Activated naive CD4-positive, alpha-beta T cell treated with anti-CD3 and anti-CD28 coated beads for 36 hours (primary cell): ENCODE measurements at places on chromosomes 1 and 21. TPM values are rescaled to one million over a fixed set of nuclear protein-coding genes. Genes with fewer than 3 reads are reported as not detected.

DNA sequence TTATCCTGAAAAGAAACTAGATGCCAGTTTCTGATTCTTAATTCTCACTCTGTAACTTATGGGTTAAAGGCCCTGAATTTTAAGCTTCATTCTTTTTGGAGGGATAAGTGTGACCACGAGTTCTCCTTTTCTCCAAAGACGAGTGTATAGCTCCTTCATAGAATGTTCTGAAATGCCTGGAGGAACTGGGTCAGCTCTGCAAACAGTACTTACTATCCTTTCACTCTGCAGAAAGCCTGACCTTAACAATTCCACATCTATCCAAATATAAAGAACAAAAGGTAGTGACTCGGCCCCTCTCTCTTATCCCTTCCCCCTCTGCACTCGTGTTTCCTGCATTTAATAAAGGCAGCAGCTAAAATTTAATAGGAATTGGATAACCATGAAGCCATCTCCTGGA lies 150.5 kb downstream of the LYPLAL1 start:
- peaks cover 9% of the 10 kb centered on the region for H3K4me1 ChIP-seq
- H3K27me3 ChIP-seq = peaks cover 4% of the 10 kb centered on the region
- peaks cover 8% of the 10 kb centered on the region for H3K36me3 ChIP-seq
- no peak for DNase-seq
- H3K27ac ChIP-seq = no peak overlapping the region

Gene LEFTY2
- not detected for total RNA-seq

GRCh38 chr1:38014171-38014570 lies 1.6 kb downstream of the UTP11 start:
- peaks cover 51% of the 10 kb centered on the region for H3K4me1 ChIP-seq
- DNase-seq = no peak
- H3K27ac ChIP-seq = no peak overlapping the region
- peak overlapping the region; percentile 98 for H3K4me3 ChIP-seq
- no peaks in the 10 kb centered on the region for H3K27me3 ChIP-seq

DNA sequence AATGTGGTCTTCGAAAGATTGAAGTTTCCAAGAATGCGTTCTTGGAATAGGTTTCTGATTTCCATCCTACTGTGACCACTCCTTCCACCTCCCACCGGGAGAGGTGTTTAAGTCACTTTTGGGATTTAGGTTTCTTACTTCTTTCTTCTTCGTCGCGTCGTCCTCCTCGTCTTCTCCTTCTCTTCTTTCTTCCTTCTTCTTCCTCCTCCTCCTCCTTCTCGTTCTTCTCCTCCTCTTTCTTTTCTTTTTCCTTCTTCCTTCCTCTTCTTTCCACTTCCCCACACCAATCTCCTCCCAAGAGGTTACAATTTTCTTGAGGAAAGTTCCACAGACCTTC lies 2.1 kb downstream of the CACHD1 start:
- no peak overlapping the region for H3K27ac ChIP-seq
- H3K27me3 ChIP-seq = peaks cover 27% of the 10 kb centered on the region
- peak overlapping the region; percentile 78 for H3K4me3 ChIP-seq
- no peak for DNase-seq

Gene HES5
- total RNA-seq = not detected

GRCh38 chr1:206690516-206690915 lies 5.8 kb downstream of the MAPKAPK2 start:
- no peak for DNase-seq
- no peaks in the 10 kb centered on the region for H3K27me3 ChIP-seq
- no peak overlapping the region for H3K27ac ChIP-seq
- H3K36me3 ChIP-seq = peaks cover 5% of the 10 kb centered on the region
- H3K4me3 ChIP-seq = no peak overlapping the region
- H3K4me1 ChIP-seq = peaks cover 57% of the 10 kb centered on the region

- H3K27me3 ChIP-seq = no peaks in the 10 kb centered on the region
- H3K36me3 ChIP-seq = no peaks in the 10 kb centered on the region
- H3K4me3 ChIP-seq = no peak overlapping the region
- peak overlapping the region; percentile 57 for H3K27ac ChIP-seq
These were observed 39.6 kb downstream of the RSPH1 start for GRCh38 chr21:42456457-42456856.

DNA sequence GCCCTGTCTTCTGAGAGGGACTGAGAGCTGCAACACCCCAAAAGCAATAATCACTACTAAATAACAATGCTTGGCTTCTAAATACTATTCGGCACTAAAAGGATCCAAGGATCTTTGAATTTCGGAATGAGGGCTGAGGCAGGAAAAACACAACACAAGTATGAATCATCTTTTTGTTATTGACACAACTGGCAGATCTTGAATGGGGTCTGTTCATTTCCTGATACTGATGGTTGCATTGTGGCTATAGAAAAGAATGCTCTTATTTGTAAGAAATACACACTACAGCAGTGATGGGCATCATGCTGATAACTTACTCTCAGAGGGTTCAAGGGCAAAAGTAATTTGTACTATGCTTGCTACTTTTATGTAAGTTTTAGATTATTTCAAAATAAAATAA lies 149.2 kb upstream of the PLD5 start:
- H3K36me3 ChIP-seq = no peaks in the 10 kb centered on the region
- no peaks in the 10 kb centered on the region for H3K4me1 ChIP-seq
- no peak overlapping the region for H3K27ac ChIP-seq
- no peaks in the 10 kb centered on the region for H3K27me3 ChIP-seq
- DNase-seq = no peak

DNA sequence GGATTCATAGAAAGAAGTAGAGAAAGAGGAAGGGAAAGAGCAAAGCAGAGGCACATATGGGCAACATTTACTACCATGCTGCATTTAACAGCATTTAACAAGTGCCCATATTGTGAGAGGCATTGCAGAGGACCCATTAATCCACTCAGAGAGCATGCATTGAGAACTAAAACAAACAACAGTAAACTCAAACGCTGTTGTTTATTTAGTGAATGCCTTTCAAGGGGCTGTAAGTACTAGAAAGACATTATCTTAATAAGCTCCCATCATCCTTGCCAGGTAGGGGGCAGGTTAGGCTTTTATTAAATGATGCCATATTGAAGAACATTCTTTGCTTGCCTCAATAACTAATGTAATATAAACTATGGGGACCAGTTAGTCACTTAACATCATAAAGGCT lies 254.3 kb upstream of the DAB1 start:
- no peak overlapping the region for H3K27ac ChIP-seq
- no peak overlapping the region for H3K4me3 ChIP-seq
- H3K36me3 ChIP-seq = no peaks in the 10 kb centered on the region
- no peak for DNase-seq
- no peaks in the 10 kb centered on the region for H3K4me1 ChIP-seq
- H3K27me3 ChIP-seq = peaks cover 7% of the 10 kb centered on the region

GRCh38 chr1:16120940-16121410 lies 34.9 kb downstream of the EPHA2 start:
- H3K27me3 ChIP-seq = no peaks in the 10 kb centered on the region
- no peak for DNase-seq
- no peak overlapping the region for H3K4me3 ChIP-seq
- peaks cover 8% of the 10 kb centered on the region for H3K4me1 ChIP-seq
- no peaks in the 10 kb centered on the region for H3K36me3 ChIP-seq

Gene NUDT4B
- not detected for total RNA-seq

Gene APCS
- total RNA-seq = not detected

- H3K36me3 ChIP-seq = no peaks in the 10 kb centered on the region
- H3K27me3 ChIP-seq = peaks cover 72% of the 10 kb centered on the region
- H3K27ac ChIP-seq = no peak overlapping the region
- peak; percentile 8 for DNase-seq
- H3K4me3 ChIP-seq = peak overlapping the region; percentile 67
These were observed 1.1 kb upstream of the ADAMTS1 start for GRCh38 chr21:26846036-26846931.

- H3K36me3 ChIP-seq = no peaks in the 10 kb centered on the region
- no peak for DNase-seq
- peaks cover 13% of the 10 kb centered on the region for H3K27me3 ChIP-seq
- H3K4me1 ChIP-seq = no peaks in the 10 kb centered on the region
These were observed 46.6 kb upstream of the RGS2 start for GRCh38 chr1:192762265-192762664.

- H3K27ac ChIP-seq = no peak overlapping the region
- no peaks in the 10 kb centered on the region for H3K36me3 ChIP-seq
- H3K27me3 ChIP-seq = peaks cover 38% of the 10 kb centered on the region
These were observed 98.1 kb downstream of the PLPP3 start for GRCh38 chr1:56481140-56481694.

Gene UQCRHL
- total RNA-seq = 1.7 TPM

DNA sequence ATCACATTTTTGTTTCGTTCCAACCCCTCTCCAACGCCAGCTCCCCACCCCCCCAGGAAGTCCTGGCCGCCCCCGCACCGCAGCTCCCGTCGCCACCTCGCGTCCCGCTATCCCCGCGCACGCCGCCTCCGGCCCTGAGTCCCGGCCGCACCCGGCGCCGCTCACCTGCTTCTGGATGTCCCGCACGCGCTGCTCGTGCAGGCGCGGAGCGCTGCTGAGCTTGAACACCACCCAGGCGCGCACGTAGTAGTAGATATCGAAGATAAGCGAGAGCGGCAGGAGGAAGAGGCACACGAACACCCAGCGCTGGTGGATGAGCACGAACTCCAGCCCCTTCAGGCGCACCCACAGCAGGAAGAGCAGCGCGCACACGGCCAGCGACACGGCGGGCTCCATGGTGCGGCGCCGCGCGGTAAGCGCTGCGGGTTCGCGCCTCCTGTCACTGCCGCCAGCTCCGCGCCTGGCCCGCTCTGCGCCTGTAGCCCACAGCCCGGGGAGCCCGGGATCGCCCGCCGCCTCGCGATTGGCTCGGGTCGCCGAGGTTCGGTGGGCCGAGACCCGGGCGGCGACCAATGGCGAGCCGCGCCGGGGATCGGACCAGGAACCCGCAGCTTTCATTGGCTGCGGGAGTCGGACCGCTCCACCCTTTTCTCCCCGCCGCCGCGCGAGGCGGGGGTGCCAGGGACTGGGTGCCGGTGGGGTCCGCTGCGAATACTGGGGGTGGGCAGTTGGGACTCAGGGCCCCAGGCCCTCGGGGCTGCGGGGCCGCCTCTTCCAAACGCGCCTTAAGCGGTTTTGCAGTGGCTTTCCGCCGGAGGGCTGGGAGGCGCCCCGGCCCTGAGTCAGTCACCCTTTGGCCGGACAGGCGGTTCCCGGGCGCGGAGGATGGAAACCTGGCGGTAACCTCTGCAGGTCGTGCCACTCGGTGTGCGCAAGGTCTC lies at the start of gene DHCR24:
Gene DHCR24 (minus strand): TSS at position 472 of the 941 bp plus-strand sequence. CDS start 76 bp downstream, at position 396.
- peak within 1 kb of the TSS; percentile 93 for H3K4me3 ChIP-seq
- H3K36me3 ChIP-seq = peaks cover 21% of the 10 kb centered on the region
- H3K27ac ChIP-seq = peak within 1 kb of the TSS; percentile 80
- peak; percentile 75 for DNase-seq

GRCh38 chr1:55212349-55213150 lies 2.6 kb downstream of the USP24 start:
- peak overlapping the region; percentile 93 for H3K27ac ChIP-seq
- H3K27me3 ChIP-seq = no peaks in the 10 kb centered on the region
- DNase-seq = peak; percentile 30
- peaks cover 21% of the 10 kb centered on the region for H3K36me3 ChIP-seq
- H3K4me3 ChIP-seq = peak overlapping the region; percentile 98

Gene DPM3
- 35.5 TPM for total RNA-seq
